ENCODE measurements at places on chromosomes 5 and 9.

DNA sequence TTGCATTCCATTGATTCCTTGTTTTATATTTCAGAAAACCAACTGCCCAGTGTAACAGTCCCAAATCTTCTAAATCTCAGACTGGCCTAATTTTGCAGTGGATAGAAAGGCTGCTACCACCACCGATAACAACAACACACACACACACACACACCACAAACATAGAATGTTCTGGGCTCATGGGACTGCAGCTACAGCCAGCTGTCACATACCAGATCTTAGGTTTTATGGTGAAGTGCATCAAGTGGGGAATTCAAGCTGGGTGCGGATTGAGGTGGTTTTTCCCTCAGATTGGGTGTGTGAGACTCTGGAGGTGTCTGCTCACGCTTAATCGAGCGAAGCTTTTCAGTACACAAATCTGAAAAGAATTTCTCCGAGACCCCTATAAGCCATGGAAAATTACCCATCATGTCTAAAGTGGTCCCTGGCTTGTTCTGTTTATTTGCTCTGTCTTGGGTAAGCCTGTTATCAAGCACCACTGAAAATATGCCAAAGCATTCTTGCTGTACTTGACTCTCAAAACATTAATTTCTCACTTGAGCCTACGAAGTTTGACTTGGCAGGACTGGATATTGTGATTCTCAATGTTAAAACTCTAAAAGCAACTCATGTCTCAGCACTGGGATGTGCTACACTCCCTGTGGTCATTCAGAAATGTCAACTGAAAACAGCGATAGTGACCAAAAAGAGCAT is 71.1 kb downstream of the ALDH7A1 start:
- DNase-seq: no peak

DNA sequence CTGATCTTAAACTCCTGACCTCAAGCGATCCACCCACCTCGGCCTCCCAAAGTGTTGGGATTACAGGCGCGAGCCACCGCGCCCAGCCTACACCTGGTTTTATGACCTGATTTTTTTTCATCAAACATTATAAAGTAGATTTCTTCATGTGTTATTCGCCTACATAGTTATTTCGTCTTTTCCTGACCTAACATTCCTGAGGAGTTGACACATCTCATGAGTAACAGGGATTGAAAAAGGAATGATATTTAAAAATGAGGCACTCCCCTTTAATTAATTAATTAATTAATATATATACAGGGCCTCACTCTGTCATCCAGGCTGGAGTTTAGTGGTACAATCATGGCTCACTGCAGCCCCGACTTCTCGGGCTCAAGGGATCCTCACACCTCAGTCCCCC is 20.2 kb upstream of the MTMR12 start:
- no peak for DNase-seq

- no peak for DNase-seq
Observed at GRCh38 chr5:82320966-82321365, 42.8 kb upstream of the RPS23 start.

GRCh38 chr5:61765471-61765870 is 433.4 kb downstream of the ZSWIM6 start:
- DNase-seq: no peak

- DNase-seq: no peak
Observed at GRCh38 chr9:121921444-121921843, 171.7 kb downstream of the TTLL11 start.

DNA sequence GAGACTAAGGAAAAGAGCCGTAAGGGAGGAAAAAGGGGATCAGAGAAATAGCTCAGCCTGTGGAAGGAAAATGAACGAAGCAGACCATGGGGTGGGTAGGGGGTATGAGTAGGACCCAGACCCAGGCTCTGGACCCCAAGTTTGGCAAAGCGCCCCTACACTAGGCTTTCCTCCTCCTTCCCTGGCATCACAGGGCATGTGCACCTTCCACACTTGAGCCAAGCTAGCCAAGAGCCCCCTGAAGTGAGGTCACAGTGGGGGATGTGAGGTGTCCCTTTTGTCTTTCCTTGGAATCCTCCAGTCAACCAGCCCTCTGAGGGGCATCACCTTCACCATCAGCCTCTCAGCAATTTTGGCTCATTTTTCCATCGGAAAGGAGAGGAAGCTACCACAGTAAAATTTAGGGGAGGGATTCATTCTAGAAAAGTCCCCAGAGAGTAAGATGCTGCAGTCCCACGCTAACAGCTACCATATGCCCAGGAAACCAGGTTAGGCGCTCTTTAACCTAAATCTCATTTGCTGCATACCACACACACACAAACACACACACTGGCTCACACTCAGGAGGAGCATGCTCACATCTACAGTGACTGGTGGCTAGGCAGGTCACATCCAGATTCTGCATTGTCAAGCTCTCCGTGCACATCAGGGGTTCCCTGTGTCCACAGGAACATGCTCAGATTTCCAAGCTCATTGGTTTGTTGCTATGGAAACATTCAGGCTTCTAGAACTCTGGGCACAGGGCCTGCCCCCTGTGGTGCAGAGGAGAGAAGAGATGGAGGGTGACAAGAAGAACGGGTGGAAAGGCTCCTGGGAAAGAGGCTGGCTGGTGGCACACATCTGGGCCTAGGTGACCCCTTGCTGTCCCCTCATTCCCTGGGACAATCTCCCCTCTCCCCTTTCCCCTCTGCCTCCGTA is 9.9 kb downstream of the REEP2 start:
- no peak for DNase-seq

DNA sequence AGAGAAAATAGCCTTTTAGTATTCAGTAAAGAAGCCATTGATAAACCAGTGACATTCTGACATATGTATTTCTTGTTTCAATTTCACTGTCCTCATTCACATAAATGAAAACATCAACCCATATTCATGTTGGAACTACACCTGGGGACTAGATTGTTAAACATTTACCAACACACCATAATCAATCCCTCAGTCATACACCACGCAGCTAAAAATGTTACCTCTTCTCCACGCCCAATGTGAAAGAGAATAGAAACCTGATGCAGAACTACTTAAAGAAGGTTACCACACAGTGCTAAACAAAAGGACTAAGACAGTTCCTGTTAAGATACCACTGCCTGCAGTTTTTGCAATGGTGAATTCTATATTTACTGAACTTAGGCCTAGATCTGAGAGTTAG is 518.9 kb downstream of the PRELID2 start:
- DNase-seq: no peak

- DNase-seq: no peak
Observed at GRCh38 chr5:14156290-14156649, 13.1 kb downstream of the TRIO start.

DNA sequence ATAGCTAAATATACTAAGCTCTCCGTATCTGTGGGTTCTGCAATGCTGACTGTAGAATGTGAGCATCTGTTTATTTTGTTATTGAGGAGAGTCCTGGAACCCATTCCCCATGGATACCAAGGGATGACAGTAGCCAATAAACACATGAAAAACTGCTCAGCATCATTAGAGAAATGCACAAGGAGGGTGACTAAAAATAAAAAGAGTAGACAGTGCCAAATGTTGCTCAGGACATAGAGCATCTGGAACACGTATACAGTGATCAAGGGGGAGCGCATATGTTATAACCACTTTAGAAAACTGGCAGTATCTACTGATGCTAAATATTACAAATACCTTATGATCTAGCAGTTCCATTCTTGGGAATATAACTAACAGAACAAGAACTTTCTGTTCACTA is 31.0 kb downstream of the MARCHF6 start:
- no peak for DNase-seq

DNA sequence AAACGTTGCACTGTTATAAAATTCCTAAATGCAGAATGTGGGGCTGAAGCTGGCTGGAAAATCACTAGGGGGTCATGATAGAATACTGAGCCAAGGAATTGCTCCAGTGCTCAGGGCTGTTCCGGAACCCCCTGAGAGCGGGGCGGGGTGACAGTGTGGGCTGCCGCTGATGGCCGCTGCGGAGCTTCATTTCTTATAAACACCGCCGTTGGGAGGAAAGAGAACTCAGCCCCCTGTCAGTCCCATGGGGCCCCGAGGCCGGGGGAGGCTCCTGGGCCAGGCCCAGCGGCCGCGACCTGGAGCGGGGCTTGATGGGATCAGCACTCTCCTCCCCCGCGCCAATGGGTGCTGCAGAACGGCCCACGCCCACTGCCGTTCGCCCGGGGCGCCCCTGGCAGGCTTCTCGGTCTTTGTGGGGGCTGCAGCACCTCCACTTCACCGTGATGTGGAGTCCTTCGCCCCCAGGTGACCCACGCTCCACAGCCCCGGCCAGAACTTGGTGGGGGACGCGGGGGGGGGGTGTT is 5.2 kb upstream of the IRF1 start:
- peak; percentile 94 for DNase-seq

- peak; percentile 35 for DNase-seq
Observed at GRCh38 chr5:80959768-80960442, at the start of gene RASGRF2. TSS of gene RASGRF2 (plus strand) at chr5:80960363. CDS start at chr5:80960739, 376 bp downstream.

DNA sequence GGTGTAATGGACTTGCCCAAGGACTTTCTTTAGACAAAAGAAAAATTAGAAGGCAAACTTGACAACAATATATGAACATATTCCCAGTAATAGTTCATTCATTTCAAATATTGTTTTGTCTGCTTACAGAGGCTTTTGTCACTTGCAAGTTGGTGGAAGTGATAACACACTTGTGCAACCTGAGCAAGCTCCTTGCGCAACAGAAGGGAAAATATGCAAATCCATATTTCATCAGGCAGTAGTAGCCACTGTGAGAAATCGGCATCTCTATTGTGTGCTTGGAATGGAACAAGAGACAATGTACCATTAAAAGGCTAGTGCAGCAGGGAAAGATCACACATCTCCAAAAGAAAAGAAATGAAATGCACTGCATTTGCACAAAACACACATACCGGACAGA is 125.3 kb upstream of the RASEF start:
- DNase-seq: no peak

GRCh38 chr9:131704141-131704983 is 35.5 kb downstream of the RAPGEF1 start:
- no peak for DNase-seq

DNA sequence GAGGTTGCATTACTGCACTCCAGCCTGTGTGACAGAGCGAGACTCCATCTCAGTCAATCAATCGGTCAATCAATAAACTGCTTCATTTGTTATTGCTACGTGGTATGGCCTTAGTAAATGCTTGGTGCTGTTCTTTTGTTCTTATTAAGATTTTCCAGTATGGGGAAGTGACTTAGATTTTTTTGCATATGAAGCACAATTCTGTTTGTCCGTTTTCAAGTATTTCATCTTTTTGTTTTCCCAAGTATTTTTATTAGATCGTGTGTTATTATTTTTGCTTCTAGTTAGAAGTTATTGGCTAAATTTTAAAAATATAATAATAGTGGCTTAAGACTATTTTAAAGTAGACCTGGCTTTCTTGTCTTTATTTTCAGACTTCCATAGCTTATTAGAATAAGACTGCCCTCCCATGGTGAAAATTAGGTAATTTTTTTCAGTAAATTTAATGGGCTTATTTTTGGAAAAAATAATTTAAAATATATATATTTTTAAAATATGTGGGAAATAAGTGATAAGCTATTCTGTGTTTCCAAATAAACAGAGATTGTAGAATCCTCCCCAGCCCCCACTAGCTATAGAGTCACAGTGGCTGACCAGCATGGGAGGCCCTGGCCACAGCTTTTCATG is 14.7 kb upstream of the OMD start:
- DNase-seq: no peak

DNA sequence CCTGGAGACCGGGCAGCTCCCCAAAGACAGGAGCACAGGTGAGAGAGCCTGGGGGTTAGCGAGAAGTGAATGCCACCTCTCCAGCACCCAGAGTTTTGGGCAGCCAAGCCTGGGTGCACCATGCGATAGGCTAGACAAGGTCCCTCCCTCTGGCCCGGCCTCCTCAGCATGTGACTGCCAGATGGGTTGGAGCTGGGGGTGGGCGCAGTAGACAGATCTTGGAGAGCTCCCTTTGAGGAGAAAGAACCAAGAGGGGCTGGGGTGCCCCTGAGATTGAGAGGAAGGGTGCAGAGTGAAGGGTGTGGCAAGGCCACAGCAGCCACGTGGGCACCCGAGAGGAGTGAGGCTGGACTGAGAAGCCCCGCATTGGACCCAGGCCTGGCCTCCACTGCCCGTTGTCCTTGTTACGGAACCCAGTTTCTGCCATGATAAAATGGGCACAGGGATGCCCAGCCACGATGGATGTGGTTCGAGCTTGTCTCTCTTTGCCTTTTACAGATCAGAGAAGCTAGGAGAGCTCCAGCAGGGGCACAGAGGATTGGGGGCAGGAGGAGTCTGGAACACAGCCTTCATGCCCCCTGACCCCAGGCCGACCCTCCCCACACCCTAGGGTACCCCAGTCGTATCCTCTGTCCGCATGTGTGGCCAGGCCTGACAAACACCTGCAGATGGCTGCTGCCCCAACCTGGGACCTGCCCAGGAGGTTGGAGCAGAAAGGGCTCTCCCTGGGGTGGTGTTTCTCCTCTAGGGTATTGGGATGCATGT is 1.4 kb downstream of the TMEM141 start:
- no peak for DNase-seq

GRCh38 chr5:171336521-171337209 is 27.6 kb downstream of the TLX3 start:
- peak; percentile 49 for DNase-seq

GRCh38 chr5:112254303-112254702 is 164.8 kb downstream of the EPB41L4A start:
- no peak for DNase-seq

GRCh38 chr5:134503088-134503936 is 22.2 kb upstream of the JADE2 start:
- DNase-seq: peak; percentile 72

- no peak for DNase-seq
Observed at GRCh38 chr5:109612278-109612905, 77.3 kb upstream of the MAN2A1 start.

- peak; percentile 69 for DNase-seq
Observed at GRCh38 chr9:14396171-14396570, 82.2 kb upstream of the NFIB start.

GRCh38 chr9:76423216-76424177 is 29.3 kb upstream of the RFK start:
- no peak for DNase-seq

DNA sequence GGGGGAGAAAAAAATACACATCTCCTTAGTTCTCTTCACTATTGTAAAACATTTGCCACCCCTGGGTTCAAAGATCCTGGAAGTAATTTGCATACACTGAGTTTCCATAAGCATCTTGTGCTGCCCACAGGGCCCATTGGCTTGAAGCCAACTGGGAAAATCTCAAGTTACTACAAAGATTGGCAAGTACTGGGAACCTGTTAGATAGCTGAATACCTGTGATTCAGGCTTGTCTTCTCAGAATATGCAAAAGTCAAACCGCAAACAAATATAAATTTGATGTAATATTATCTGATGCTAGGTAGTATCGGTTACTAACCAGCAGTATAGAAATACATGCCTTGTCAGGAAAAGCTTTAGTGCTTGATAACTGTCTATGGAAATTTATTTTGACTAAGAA is 156.9 kb upstream of the FST start:
- no peak for DNase-seq

DNA sequence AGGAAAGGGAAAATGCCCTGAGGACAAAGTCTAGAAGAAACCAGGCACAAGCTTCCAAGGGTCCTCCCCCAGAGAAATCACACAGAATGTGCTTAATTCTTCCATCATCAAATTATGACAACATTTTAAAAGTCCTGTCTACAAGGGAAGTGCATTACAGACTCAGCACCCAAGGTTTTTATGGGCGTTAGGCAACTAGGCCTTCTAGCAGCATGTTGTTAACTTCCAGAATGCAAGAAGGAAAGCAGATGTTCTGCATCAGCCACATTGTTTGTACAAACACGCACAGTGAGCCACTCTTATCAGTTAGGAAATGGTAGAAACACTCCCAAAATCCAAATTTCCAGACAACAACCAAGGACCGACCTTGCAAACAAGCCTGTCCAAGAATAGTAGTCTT is 26.5 kb downstream of the SMC5 start:
- DNase-seq: no peak

- DNase-seq: no peak
Observed at GRCh38 chr5:176780176-176781053, 29.9 kb upstream of the UNC5A start.

GRCh38 chr9:100216178-100216787 is 117.2 kb downstream of the INVS start:
- DNase-seq: no peak
